ENCODE measurements at places on chromosomes 3 and 15. TPM values are rescaled to one million over a fixed set of nuclear protein-coding genes. Genes with fewer than 3 reads are reported as not detected.

The ITIH3 gene
- not detected for total RNA-seq

The CD96 gene
- not detected for total RNA-seq

The TMC3 gene
- not detected for total RNA-seq

The RHCG gene
- not detected for total RNA-seq

The IL17RB gene
- total RNA-seq: not detected

The LRRC34 gene
- 2.5 TPM for total RNA-seq

The FAM174B gene
- total RNA-seq: 30.2 TPM

The ANKUB1 gene
- total RNA-seq: not detected

The AGTR1 gene
- total RNA-seq: not detected

The STRA6 gene
- total RNA-seq: not detected

The GOLGA6L24 gene
- not detected for total RNA-seq

The BCHE gene
- total RNA-seq: 0.27 TPM

The FSIP1 gene
- total RNA-seq: 1.1 TPM

The CADPS gene
- total RNA-seq: not detected

The CCNB2 gene
- 65.2 TPM for total RNA-seq

The RTP1 gene
- not detected for total RNA-seq

The FOXB1 gene
- total RNA-seq: not detected

The MST1 gene
- 6.1 TPM for total RNA-seq

The ZBTB47 gene
- total RNA-seq: 14.5 TPM

The PPP1R2 gene
- 37.3 TPM for total RNA-seq

The ALAS1 gene
- 48.1 TPM for total RNA-seq

Measured in endothelial cell of umbilical vein (primary cell).